ENCODE measurements at places on chromosomes 6 and 20. TPM values are rescaled to one million over a fixed set of nuclear protein-coding genes. Genes with fewer than 3 reads are reported as not detected.

GRCh38 chr6:166862978-166863530 is 93.3 kb downstream of the RNASET2 start:
- no peak for DNase-seq

DNA sequence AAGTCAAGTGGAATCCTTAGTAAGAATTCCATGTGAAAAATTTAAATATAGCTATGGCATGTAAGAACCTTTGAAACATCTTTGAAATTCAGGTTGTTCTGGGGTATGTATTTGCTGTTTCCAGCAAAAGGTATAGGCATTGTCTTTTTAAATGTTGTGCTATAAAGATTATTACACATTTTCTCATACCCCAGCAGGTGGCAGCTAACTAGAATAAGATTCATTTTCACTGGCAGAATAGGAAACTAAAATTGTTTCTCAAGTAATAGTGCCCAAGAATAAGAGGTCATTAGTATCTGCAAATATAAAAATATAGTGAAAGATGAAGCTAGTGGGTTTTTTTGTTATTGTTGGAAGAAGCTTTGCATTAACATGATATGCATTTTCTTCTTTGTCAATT is 1.8 kb downstream of the GRIK2 start:
- no peak for DNase-seq

GRCh38 chr6:44270526-44271405 is 516 bp downstream of the TMEM151B start:
- no peak for DNase-seq

GRCh38 chr6:147268254-147268653 is 64.0 kb downstream of the STXBP5 start:
- no peak for DNase-seq

DNA sequence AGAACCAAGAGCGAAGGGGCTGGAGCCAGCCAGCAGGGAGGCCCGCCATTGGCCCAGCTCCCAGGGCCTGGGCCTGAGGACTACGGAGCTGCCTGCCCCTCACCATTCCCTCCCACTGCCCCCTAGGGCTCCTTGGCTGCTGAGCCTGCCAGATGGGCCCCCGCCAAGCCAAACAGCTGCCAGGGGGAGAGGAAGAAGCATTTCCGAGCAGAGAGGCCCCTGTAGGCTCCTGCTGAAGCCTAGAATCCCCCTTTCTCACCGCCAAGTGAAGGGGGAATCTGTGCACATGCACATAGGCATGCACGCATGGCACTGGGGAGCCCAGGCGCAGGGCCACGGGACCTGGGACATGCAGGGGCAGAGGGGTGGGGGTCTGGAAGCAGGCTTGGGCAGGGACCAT is 28.5 kb upstream of the MRPS18A start:
- no peak for DNase-seq

GRCh38 chr6:157025437-157025836 is 248.3 kb downstream of the ARID1B start:
- DNase-seq = no peak

DNA sequence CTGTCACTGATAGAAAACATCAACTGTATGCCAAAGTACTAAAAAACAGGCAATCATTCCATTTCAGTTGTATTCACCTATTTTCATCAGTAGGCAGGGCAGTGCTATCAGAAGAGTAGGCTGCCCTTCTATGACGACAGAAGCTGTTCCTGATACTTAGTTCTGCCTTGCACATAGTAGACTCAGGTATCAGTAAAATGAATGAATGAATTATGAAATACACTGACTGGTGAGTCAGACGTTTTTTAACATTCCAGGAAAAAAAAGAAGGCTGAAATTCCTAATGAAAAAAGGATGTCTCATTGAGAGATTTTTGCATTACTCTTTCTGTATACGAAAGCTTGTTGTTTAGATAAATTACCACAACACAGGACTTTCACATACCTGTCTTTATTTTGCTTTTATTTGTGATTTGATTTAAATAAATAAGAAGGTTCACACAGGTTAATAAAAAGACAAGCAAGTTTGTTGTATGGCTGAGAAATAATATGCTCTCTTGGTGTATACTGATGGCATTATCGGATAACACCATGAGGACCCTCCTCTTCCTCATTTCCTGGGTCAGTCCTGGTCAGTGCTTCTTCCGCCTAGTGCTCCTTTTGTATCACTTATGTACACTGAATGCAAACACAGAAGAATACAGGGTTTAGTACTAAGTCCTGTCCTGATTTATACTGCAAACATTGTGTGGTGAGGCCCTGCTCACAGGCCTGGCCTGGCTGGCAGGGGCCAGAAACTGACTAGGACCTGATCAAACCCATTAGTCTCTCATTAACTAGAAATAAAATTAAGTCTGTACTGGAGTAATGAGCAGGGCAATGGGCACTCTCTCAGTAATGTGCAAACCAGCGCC is 39.4 kb upstream of the SPDEF start:
- no peak for DNase-seq

DNA sequence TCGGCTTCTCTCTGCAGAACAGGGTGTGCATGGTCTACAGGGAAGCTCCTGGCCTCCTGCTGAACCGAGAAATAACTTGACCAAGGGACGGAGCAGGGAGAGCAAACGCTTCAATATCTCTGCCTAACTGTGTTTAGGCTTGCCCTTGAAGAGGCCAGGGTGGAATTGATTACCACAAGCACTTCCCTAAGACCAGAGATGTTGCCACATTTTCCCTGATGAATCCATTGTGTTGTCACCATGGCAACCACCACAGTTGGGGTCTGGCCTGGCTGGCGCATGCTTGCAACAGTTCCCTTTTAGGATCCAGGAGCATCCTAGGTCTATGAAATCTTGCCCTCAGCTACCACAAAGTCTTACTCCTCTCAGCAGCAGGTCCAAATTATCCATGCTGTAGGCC is 213.5 kb upstream of the SULF2 start:
- DNase-seq = no peak

- DNase-seq = no peak
Observed at GRCh38 chr6:56668158-56668557, 25.5 kb upstream of the DST start.

DNA sequence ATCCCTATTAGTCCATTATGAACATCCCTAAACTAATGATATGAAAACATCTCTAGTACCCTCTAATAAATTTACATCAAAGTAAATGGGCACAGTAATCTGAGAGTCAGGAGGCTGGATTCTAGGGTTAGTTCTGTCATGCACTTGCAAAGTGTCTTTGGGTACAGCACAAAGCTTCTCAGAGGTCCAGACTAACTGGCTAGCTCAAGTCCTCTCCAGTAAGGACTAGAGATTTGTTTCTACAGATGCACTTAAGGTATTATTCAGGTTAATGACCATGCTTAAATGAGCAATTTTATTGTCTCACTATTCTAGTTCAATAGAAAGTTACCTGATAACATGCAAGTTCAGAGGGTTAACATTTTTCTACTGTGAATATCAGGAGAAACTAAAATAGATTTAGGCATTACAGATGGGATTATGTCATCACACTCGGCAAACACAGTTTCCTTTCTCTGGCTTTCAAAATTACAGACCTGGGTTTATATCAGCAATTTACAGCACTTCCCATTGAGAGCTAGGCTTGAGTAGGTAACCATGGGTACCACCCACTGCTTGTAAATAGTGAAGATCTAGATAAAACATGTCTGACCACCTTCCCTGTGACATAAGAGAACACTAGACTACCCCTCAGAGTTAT is 402.9 kb upstream of the RUNX2 start:
- DNase-seq = no peak

GRCh38 chr20:49203011-49203410 is 14.9 kb upstream of the STAU1 start:
- peak; percentile 18 for DNase-seq

DNA sequence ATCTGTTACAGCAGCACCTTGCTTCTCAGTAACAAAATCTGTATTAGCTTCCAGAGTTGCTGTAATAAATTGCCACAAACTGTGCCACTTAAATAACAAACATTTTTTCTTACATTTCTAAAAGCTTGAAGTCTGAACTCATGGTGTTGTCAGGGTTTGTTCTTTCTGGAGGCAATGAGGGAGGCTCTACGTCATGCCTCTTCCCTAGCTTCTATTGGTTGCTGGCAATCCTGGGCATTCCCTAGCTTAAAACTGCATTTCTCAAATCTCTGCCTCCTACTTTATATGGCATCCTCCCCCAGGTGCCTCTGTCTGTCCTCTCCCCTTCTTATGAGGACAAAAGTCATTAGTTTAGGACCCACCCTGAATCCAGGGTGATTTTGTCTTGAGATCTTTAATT is 41.6 kb upstream of the TMEM244 start:
- DNase-seq = no peak

- no peak for DNase-seq
Observed at GRCh38 chr6:146354451-146354850, 189.2 kb upstream of the RAB32 start.

DNA sequence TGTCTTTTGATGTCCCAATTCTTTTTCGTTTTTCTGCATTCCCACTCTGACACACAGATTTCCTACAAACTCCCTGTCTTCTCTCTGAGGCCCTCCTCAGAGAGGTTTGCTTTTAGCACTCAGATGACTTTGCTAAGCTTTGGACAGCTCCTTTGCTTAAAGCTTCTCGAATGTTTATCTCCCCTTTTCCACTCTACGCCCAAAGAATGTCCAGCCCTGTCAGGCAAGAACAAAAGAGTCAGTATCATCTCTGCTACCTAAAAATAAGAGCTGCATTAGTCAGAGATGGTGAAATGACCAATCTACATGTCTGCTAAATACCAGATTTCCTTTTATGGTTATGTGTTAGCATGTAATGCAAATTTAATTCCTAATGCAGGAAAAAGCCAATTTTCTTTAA is 56.8 kb downstream of the PREP start:
- DNase-seq = no peak

GRCh38 chr20:58088625-58089024 is 139.8 kb downstream of the ANKRD60 start:
- DNase-seq = peak; percentile 21

- no peak for DNase-seq
Observed at GRCh38 chr6:45454008-45454911, 76.5 kb upstream of the SUPT3H start.

- DNase-seq = peak; percentile 45
Observed at GRCh38 chr20:64116016-64116415, 8.7 kb upstream of the NPBWR2 start.

GRCh38 chr6:123804014-123804786 is 535 bp downstream of the NKAIN2 start:
- peak; percentile 59 for DNase-seq

GRCh38 chr6:27872642-27873020 is 39.6 kb downstream of the OR2B2 start:
- DNase-seq = no peak

- no peak for DNase-seq
Observed at GRCh38 chr6:104642871-104643270, 216.8 kb downstream of the HACE1 start.

- DNase-seq = no peak
Observed at GRCh38 chr20:60649541-60649940, 602.5 kb upstream of the CDH4 start.

GRCh38 chr6:112116221-112116620 is 28.8 kb downstream of the FAM229B start:
- DNase-seq = no peak

- DNase-seq = no peak
Observed at GRCh38 chr20:20711413-20711812, 1.0 kb downstream of the RALGAPA2 start.

DNA sequence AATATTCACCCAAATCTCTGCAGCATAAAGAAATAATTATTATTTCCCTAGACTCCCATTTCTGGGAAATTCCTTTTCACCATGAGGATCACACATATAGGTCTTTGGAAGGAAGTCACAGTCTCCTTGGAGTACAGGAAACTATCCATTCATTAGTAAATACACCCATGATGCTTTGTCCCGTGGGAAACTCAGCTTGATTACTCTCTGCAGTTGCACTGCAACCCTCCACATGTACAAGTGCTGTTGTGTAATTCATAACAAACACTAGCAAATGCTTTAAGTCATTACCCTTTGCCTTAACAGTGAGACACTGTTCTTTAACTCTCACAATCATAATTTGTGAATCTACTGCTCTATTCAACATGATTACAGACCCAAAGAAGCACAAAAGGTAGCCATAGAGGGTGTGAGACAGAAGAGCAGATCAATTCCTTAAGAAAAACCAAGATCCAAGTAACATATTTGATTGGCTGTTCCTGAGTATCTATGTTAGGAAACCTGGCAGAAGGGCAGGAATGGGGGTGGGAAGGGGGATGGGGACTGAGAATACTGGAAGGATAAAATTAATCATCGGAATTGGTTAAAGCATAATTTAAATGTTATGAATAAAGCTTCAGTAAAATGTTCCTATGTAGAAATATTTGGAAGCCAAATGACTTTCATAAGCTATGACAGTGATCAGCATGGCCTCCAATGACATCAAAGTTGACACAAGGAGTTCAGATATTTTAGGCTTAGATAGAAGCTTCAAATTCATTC is 268.0 kb downstream of the HACE1 start:
- no peak for DNase-seq

- no peak for DNase-seq
Observed at GRCh38 chr6:156827382-156827781, 50.2 kb downstream of the ARID1B start.

- DNase-seq = no peak
Observed at GRCh38 chr6:167647737-167648470, 178.8 kb upstream of the AFDN start.

DNA sequence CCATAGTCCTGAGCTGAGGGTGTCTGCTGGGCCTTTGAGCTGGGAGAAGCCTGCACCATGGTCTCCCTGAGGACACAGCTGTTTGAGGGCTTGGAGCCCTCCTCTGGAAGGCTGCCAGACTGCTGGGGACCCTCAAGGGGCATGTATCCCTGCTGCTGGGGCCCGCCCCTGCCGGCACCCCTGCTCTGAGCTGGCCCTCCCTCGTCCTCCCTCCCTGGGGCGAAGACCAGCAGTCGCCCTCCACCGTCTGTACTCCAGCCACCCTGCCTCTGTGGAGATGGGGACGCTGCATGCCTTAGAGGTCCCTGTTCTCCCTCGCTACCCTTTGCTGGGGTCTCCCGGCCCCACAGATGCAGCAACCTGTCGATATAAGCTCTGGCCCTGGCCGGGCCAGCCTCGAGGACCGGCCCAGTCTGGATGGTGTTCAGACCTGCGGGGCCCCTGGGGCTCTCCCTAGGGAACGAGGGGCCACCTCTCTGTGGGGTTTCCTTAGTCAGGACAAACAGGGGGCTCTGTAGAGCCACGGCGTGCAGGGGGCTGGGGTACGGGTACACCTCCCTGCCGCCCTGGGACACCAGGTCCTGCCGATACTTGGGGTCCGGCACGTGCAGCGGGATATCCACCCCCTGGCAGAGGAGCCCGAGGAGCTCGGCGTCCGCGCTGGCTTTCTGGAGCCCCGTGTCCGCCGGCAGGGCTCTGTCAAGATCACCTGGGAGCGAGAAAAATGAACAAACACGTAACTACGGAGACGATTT is 11.0 kb downstream of the DACT2 start:
- no peak for DNase-seq

- no peak for DNase-seq
Observed at GRCh38 chr6:131061751-131062119, 1.3 kb downstream of the EPB41L2 start.

C6orf141 gene
- total RNA-seq = 7.6 TPM

EPPIN gene
- not detected for total RNA-seq

IRF4 gene
- 4.7 TPM for total RNA-seq

RBM24 gene
- 3.1 TPM for total RNA-seq

EYA2 gene
- 24.4 TPM for total RNA-seq

TRIM10 gene
- total RNA-seq = 0.62 TPM

WFDC2 gene
- total RNA-seq = 4.1 TPM

TREM2 gene
- total RNA-seq = 8.8 TPM

CALHM4 gene
- not detected for total RNA-seq
